ENCODE measurements at places on chromosomes 1 and 21.

GRCh38 chr1:64733581-64734286 is 11.1 kb upstream of the RAVER2 start:
- DNase-seq: no peak

- DNase-seq: no peak
These were observed 247.1 kb downstream of the COL11A1 start for GRCh38 chr1:102861247-102861646.

DNA sequence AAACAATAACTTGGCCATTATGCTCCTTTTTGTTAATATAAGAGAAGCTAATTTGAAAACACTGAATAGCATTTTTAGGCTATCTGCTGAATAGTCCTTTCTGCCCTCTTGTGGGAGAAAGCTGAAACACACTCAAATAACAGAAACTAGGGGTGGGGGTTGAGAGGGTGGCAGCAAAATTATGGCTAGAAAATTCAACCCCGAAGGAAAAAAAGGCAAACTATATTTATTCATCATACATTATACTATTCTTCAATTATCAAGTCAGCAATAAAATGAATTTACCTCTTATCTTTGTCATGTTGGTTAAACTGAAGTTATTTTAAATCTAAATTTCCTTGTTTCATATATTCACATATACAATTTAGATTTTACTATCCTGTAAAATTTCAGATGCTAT is 255.9 kb downstream of the FAF1 start:
- DNase-seq: no peak

- no peak for DNase-seq
These were observed 190.9 kb downstream of the GIPC2 start for GRCh38 chr1:78236716-78237115.

DNA sequence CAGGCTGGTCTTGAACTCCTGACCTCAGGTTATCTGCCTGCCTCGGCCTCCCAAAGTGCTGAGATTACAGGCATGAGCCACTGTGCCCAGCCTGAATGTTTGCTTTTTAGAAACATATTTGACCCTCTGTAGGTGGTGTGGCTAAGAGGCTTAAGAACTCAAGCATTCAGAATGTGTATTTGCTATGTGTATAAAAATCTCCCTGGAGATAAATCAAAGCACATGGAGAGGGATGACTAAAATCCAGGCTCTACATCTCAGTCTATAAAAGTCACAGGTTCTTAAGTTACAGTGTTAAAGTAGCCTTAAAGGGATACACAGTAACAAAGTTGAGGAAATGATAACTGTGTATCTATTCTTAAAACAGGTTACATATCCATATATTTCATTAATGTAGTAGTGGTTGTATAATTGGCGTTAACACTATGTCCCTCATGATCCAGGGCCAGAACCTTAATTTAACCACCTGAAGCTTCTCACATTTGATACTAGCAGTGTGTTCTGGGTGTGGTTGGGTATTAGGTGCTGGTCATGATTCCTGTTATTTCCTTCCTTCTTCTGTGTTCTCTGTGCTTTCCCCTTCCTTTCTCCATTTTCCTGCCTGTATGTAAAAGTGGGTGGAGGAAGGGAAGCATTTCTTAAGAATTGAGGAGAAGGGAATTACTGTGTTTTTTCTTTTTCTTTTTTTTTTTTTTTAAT is 16.2 kb downstream of the GIPC2 start:
- DNase-seq: no peak

GRCh38 chr1:211355873-211356272 is 29.2 kb downstream of the TRAF5 start:
- DNase-seq: no peak

DNA sequence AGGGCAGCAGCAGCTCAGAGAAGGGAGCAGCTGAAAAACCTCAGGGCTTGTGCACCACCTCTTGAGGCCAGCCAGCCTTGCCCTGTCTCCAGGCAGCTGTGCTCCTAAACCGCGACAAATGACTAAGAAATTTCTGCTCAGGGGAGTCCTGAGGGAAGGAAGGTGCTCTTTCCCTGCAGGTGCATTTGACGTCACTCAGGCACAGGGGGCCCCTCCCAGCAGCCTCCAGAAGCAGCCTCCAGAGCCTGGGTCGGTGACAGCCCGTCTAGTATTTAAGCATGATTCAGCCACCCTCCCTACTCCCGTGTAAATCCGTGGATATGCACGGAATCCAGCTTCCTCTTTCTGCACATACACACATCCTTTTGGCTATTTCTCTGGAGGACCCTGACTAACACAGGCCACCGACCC is 560.5 kb downstream of the KIF26B start:
- no peak for DNase-seq

Measured in stimulated activated CD8-positive, alpha-beta memory T cell treated with anti-CD3 and anti-CD28 coated beads, Interleukin-4, amount 100 ng/mL, for 4 hours (primary cell).